HCT116 (cell line): ENCODE measurements at places on chromosomes 3 and 15. TPM values are rescaled to one million over a fixed set of nuclear protein-coding genes. Genes with fewer than 3 reads are reported as not detected.
A peak's percentile ranks its signal among the peaks of the same experiment; 100 is the strongest.

DNA sequence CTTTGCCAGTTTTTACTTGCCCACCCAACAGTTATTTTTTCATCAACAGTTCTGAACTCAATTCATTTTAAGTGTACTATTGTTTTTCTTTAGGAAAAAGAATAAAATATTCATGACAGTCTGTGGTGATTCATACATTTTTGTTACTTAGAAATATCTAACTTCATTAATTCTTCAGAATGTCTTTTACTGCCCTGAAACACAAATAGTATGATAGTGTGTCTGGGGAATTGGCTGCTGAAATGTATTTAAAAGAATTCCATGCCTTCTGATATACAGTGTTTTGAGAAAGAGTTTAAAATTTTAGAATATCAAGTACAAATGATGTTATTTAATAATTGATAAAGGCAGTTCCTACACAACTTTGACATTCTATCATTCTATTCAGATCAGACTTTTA is 854.1 kb downstream of the NAALADL2 start:
- no peaks in the 10 kb centered on the region for H3K27me3 ChIP-seq
- no peaks in the 10 kb centered on the region for H3K36me3 ChIP-seq
- no peaks in the 10 kb centered on the region for H3K4me1 ChIP-seq
- no peak for DNase-seq
- H3K4me3 ChIP-seq: no peak overlapping the region

DNA sequence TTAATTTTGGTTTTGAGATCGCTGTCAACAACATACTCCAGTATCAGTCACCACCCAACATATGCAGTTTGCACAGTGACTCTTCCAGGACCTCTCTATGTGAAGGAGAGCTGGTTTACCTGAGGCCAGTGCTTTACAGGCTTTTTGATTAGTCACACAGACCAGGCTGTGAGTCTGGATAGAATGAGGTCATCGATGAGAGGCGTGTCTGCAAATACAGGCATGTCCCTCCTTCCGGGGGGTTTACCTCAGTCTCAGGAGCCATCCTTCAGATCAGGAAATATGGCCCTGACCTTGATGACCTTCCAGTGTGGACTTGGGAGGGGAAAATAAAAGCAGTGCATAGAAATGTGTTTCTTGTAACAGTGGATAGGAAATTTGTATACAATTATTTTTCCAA is 46.9 kb downstream of the KBTBD12 start:
- H3K4me3 ChIP-seq: no peak overlapping the region
- H3K4me1 ChIP-seq: 0 out of 2 replicates have a peak, but pooled peaks cover 3% of the 10 kb centered on the region
- peak; percentile 52 for DNase-seq
- H3K27me3 ChIP-seq: no peaks in the 10 kb centered on the region
- no peaks in the 10 kb centered on the region for H3K36me3 ChIP-seq
- H3K27ac ChIP-seq: no peak overlapping the region

The SNUPN gene
- total RNA-seq: 29.8 TPM

The PLSCR5 gene
- total RNA-seq: not detected

GRCh38 chr3:29693863-29694262 is 413.0 kb downstream of the RBMS3 start:
- H3K27ac ChIP-seq: no peak overlapping the region
- no peaks in the 10 kb centered on the region for H3K27me3 ChIP-seq
- DNase-seq: peak; percentile 7

DNA sequence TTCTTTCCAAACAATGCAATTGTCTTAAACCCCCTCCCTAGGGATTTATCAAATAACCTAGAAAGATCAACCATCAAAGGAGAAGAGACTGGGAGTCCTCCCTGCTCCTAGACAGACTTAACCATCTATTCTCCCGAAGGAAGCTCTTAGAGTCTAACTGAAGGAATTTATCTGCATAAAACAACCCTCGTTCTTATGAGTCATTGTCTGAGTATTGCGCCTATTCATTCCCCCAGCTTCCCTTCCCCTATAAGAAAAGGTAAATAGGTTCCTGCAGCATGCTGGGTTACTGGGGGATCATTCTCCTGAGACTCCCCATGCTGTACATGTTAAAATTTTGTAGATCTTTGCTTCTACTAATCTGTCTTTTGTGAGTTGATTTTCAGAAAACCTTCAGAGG is 412.7 kb downstream of the OCA2 start:
- H3K27ac ChIP-seq: no peak overlapping the region
- no peak for DNase-seq
- no peaks in the 10 kb centered on the region for H3K27me3 ChIP-seq
- H3K4me1 ChIP-seq: no peaks in the 10 kb centered on the region
- no peak overlapping the region for H3K4me3 ChIP-seq
- no peaks in the 10 kb centered on the region for H3K36me3 ChIP-seq

DNA sequence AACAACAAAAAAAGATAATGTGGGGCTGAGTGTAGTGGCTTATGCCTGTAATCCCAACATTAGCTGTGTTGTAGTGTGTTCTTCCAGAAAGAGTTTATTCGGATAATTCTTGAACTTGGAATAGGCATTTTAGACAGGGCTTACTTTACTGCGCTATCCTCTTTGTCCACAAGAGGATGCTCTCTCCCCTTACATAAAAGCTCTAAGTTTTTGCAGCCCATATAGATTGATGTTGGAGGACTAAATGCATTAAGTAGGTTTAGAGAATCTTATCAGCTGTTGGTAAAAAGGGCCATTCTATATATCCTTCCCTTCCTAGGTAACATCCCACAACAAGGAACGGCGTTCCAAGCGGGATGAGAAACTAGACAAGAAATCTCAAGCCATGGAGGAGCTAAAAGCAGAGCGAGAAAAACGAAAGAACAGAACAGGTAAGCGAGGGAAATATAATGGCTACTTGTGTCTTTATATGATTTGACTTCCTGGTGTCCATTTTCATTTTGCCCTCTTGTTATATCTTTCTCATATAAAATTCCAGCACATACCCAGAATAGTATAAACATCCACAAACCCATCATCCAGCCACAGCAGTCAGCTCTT is 27.8 kb upstream of the ITPKA start:
- peak; percentile 45 for DNase-seq
- H3K4me1 ChIP-seq: no peaks in the 10 kb centered on the region
- no peaks in the 10 kb centered on the region for H3K27me3 ChIP-seq

The WDR5B gene
- 3.4 TPM for total RNA-seq
